ENCODE measurements at places on chromosomes 2 and 18. TPM values are rescaled to one million over a fixed set of nuclear protein-coding genes. Genes with fewer than 3 reads are reported as not detected.

DNA sequence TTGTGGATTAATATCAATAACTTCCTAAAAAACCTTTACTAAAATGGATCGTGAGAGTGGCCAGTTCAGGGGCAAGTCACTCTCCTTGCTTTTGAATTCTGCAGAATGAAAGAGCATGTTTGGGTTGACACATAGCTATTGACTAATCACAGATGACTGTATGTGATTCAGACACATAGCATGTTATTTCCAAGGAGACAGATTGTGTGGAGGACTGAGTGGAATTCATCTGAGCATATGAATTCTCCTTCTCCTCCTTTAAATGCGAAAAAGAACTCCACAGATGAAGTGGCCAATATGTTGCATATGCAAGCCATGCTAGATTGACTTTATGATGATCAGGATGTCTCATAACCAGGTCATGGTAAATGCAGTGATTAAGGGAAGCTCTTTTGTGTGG lies 249.4 kb upstream of the FAM98A start:
- no peak for DNase-seq

DNA sequence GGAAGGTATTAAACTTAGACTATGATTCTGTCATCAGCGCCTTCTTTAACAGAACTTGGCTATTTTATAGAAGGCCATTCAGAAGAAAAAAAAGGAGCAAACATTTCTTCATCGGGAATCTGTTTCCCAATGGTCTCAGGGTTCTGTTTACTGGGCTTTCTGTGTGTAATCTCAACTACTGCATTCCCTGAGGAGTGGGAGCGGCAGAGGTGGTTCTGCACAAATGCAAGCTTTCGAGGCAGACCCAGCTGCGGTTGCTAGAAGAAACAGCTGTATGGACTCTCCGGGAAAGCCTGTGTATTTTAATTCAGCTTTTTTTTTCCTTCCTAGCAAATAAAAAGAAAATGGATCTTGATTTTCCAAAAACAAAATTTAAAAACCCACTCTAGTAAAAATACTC lies 250.7 kb downstream of the NAPG start:
- DNase-seq, result peak; percentile 71

DNA sequence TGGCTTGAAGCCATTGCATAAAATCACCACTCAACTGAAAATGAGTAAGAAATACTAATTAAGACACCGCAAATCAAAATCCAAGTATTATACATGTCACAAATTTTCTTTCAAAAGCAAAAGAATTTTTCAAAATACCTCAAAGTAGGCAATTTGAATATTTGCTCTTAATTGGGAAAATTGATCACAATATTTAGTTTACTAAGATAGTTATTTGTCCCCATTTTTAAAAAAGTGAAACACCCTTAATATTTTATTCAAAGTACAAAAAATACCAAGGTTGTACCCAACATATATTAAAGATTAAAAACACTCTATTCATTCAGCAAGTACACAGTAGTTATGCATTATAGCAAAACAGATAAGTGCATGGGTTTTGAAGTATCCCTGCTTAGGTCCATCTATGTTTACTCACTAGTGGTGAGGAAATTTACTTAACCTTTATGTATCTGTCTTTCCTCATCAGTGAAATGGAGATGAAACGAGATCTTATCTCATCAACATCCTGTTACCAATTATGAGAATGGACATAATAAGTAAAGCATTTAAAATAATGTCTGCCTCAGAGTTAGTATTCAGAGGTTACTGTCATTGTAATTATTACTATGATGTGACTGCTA lies 35.1 kb downstream of the VPS54 start:
- no peak for DNase-seq

GRCh38 chr2:194086129-194086528 lies 1570.9 kb upstream of the SLC39A10 start:
- no peak for DNase-seq

GRCh38 chr2:199727306-199727705 lies 123.7 kb downstream of the FTCDNL1 start:
- no peak for DNase-seq

- no peak for DNase-seq
Measured at GRCh38 chr2:215442401-215442787, 6.5 kb upstream of the FN1 start.

DNA sequence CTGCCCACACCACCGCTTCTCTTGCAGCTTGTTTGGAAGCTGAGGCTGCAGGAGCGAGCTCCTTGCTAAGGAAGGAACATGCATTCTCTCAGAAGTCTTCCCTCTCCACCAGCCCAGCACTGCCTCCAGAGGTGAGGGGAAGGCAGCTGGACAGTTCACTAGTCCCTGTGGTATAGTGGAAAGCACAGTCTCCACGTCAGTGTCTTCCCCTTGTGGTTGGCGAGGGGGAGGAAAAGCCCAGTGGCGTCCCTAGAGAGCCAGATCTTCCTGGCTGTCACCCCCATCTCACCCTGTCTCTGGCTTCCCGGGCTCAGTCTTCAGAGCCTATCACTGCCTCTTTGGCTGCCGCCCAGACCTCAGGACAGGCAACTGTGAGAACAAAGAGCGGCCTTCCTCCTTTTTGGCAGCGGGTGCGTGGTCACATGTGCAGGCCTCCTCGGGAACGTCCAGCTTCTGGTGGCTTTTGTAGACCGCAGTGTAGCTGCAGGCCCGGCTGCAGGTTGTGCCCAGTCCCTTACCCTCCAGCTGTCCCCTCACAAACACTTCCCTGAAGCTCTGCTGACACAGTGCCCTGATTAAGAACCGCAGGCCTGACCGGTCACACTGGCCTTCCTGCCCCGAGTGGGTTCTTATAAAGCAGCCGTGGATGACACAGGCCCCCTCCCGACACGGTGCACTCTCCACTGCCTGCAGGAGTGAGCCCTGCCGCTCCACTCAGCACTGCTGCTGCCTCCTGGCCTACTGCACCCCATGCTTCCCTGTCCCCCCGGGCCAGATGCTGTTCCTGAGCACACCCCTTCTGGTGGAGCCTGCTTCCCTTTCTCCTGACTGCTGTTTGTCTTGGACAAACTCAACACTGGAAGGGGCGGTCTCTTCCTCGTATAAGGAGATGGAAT lies 90.9 kb downstream of the RNF144A start:
- peak; percentile 93 for DNase-seq

GRCh38 chr2:96353606-96354101 lies 18.1 kb downstream of the NCAPH start:
- DNase-seq, result no peak

- DNase-seq, result no peak
Measured at GRCh38 chr2:23751747-23752265, 175.1 kb downstream of the ATAD2B start.

DNA sequence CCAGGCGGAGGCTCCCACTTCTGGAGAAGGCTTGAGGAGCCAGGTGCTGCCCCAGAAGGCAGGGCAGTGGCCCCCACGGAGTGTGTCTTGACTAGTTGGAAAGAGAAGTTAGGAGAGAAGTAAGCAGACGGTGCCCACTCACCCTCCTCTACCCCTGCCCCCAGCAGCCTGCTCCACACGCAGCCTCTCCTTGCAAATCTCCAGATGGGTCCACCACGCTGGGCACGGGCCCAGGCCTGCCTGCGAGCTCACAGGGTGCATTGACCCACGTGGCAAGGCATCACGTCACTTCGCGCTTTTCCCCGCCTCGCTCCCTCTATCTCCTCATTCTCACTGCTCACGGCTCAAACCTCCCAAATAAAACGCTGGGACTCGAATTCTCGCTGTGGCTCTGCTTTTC lies 71.8 kb upstream of the RAB12 start:
- DNase-seq, result no peak

DNA sequence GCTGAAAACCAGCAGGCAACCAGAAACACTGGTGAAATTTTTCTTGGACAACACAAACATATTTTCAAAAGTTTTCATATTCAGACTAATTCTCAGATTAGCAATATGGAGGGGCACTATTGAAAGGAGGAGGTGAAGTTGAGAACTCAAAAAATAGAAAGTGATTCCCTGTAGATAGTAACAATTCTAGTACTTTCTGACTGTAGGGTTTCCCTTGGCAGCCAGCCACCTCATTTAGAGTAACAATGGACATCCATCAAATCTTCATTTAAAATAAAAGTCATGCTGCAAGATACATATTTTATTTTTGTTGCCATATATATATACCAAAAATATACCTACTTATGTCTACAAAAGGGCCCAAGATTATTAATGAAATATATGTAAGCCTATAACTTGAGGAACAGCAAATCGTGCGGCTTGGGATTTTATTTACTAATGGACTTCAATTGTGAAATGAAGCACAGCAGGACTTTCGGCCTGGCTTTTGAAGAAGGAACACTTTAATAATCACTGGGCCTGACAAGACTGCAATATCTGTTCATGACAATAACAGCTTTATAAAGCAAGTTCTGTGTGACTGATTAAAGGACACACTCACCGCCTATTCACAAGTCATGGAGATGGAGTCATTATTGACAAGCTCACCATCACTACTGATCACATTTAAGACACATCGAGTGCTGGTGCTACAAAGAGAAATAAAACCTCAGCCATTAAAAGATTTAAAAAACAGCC lies 6.8 kb upstream of the NR4A2 start:
- no peak for DNase-seq

DNA sequence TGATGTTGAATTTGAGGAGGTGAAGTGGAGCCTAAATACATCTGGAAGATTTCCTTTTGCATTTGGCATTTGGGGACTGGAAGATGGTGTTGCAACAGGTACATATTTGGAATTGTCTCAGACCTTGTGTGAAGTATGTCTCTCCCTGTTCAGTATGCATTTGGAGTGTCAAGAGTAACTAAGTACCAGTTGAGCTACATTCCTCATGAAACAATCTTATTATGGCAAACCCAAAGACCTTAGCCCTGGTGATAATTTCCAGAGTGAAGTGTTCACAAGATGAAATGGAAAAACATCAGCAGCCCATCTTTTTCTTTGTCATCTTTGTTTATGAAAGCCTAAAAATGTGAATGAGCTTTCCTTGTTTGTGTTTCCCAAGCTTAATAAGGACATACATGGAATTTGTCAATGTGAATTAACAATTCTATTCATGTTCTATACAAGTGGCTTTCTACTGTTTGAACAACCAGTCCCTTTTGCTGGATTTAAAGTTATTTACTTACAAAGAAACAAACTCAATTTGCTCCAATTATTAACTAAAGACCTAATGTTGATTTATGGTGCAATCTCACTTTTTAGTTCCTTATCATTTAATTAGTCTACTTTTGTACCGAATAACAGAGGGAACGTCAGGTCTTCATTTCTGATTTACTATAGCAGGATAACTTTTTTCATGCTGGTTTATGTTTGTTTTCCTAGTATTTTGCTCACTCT lies 42.1 kb upstream of the PPP1R1C start:
- DNase-seq, result no peak

The KCNG2 gene
- total RNA-seq, result not detected

The CD226 gene
- total RNA-seq, result 1.2 TPM

The ATP5MC3 gene
- total RNA-seq, result 97.5 TPM

The SPR gene
- total RNA-seq, result 40.2 TPM

The CABYR gene
- total RNA-seq, result 1.3 TPM

The G6PC2 gene
- total RNA-seq, result not detected

The CRYGC gene
- not detected for total RNA-seq

The AMER3 gene
- 1.4 TPM for total RNA-seq

The KCTD1 gene
- total RNA-seq, result 22.4 TPM

All from sigmoid colon (tissue), 7 donors.